NCI-H446 treated with DMSO at 0.1 percent for 48 hours (cell line): ENCODE measurements at places on chromosomes 5 and 9.
A peak's percentile ranks its signal among the peaks of the same experiment; 100 is the strongest.

DNA sequence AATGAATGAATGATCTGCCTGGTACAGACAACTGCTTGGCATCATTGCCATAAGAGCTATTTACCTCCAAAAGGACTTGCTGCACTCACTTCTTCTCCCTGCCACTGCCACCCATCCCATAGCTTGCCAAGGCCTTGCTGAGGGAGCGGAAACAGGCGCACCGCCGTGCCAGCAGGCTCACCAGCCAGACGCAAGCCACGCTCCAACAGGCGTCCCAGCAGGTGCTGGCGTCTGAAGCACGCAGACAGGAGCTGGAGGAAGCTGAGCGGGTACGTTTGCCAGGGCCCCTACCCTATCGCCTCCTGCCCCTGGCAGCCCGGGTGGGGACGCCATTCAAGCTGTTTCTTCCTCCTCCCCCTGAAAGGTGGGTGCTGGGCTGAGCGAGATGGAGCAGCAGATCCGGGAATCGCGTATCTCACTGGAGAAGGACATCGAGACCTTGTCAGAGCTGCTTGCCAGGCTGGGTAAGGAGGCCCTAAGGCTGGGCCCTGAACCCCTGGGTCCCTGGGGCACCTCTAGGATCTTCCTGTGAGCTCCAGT, 8.9 kb upstream of the AIF1L start:
- DNase-seq = peak; percentile 39

DNA sequence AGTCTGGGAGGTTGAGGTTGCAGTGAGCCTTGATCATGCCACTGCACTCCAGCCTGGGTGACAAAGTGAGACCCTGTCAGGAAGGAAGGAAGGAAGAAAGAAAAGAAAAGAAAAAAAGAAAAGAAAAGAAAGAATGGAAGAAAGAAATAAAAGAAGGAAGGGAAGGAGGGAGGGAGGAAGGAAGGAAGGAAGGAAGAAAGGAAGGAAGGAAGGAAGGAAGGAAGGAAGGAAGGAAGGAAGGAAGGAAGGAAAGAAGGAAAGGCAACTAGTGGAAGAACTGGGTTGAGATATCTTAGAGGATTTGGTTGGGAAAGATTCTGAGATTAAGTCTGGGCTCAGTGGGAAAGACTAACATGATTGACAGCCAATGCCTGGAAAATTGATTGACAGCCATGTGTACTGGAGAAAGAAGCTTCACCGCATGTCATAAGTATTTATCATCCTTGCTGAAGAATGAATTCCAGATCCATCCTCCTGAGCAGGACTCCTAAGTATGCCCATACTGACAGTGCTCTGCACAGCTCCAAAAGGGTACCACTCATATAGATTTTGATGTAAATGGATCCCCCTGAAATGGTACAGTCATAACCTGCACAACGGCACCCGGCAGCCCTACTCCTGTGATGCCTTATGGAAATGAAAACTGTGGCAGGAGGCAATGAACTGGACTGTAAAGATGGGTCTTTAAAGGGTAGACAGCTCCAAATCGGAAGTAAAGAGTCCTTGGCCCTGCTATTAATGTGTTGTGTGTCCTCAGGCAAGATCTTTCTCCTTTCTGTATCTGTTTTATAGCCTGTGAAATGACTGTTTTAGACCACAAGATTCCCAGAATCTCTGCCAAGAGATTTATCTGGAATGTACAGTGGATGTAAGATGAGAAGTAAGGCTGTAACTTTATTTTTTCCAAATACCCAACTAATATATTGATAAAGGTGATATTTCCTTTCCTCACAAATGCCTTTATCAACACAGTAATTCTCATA, 16.9 kb upstream of the ADRA1B start:
- DNase-seq = no peak

DNA sequence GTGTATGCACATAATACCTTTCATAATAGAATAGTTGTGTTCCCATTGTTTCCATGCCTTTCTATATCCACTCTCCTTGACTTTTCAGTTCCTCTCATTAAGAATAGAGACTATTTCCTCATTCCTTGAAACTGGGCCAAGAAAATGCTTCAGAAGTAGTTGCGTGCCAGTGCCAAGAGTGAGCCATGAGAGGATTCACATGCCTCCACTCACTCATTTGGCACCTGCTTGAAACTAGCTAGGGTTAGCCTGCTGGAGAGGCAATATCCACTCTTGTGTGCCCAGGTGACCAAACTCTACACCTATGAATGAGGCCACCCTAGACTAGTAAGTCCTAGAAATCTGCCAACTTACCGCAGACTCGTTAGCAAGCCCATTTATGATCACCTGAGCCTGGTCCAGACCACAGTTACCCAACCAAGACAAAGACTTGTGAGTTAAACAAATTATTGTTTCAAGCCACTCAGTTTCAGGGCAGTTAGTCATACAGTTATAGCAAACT, 276.3 kb downstream of the EPB41L4A start:
- peak; percentile 44 for DNase-seq

- DNase-seq = no peak
These were observed 2.9 kb upstream of the ERAP2 start for GRCh38 chr5:96873449-96873848.
